ENCODE measurements at places on chromosomes 7 and 10.

DNA sequence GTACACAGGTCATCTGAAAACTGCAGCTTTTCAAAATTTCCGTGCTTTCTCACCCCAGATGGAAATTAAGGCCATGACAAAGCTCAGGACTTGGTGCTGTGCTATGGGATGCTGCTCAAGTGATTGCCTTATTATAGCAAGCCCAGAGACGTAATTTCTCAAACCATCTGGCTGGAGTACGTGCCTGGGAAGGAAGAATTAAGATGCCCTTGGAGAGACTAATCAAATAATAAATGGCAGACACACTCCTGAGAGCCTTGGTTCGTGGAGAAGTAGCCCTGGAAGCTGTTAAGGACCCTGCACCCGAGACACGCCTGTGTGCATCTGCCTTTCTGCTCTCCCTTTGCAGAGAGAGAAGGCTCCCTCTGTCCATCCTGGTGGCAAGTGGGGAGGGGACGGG, 38.3 kb upstream of the PRLHR start:
- no peak for DNase-seq

- no peak for DNase-seq
These were observed 24.3 kb upstream of the GPR146 start for GRCh38 chr7:1019789-1020610.

DNA sequence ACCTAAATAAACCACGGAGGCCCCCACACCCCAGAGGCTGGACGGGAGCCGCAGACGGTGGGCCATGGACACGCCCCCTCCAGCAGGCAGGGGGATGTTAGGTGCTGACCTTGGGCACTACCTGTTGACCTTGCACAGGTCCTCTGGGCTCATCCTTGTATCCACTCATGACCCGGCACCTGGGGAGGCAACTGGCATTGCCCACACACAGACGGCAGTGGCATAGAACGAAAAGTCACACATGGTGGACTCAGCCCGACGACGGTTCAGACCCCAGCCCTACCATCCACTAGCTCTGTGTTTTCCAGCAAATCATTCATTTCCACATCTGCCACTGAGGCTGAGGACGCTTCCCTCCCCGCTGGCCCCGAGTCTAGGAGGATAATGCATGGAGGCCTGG, 247.7 kb upstream of the PPP2R2D start:
- DNase-seq, result no peak

- DNase-seq, result no peak
These were observed 32.3 kb downstream of the SLC39A12 start for GRCh38 chr10:17984056-17984455.

DNA sequence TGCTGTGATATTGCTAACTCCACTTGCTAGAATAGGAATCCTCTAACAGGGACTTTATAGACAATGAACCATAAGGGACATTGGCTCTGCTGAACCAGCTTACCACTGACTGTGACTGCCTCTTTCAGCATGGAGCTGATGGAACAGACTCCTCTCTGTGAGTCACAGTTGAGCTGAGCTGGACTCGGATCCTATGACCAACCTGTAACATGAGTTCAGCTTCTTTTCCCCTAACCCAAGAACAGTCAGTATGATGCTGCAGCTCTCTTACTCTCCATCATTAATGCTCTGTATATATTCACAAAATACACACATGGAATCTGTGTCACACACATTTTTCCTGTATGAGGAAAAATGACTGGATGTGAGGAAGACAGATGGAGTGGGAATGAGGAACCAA, 177.9 kb upstream of the BET1 start:
- no peak for DNase-seq
